Osteocyte (in vitro differentiated cells): ENCODE measurements at places on chromosomes 1 and 21.

DNA sequence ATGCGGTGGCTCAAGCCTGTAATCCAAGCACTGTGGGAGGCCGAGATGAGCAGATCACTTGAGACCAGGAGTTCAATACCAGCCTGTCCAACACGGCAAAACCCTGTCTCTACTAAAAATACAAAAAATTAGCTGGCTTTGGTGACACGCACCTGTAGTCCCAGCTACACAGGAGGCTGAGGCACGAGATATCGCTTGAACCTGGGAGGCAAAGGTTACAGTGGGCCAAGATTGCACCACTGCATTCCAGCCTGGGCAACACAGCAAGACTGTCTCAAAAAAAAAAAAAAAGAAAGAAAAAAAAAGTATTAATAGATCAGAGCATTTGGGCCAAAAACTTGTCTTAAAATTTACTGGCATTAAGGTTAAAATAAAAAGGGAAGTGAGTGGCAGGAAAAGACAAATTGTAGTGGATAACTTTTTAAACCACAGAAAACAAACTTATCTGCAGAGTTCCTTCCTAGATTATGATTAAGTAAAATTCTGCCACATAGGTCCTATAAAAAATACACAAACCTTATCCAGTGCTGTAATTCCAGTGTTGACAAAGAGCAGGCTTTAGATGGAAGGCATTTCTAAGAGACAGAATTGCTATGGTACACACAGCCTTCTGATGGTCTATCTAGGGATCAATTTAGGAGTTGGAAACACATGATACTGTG lies 53.3 kb downstream of the EIF4G3 start:
- no peak for DNase-seq

GRCh38 chr1:112687785-112688496 lies 13.5 kb downstream of the MOV10 start:
- no peak for DNase-seq

DNA sequence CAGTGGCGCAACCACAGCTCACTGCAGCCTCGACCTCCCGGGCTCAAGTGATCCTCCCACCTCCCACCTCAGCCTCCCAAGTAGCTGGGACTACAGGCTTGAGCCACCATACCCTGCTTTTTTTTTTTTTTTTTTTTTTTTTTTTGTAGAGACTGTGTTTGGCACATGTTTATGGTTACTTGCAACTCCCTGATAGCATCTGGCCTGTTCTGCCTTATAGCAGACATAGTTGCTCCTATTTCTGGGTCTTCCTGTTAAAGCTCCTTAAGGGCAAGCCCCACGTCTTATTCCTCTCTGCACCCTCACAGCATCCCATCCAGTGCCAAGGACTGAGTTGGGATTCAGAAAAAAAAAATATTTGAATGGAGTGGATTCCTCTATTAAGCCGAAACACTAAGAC lies 17.1 kb upstream of the CNR2 start:
- no peak for DNase-seq

GRCh38 chr1:29756498-29756897 lies 520.2 kb downstream of the PTPRU start:
- peak; percentile 27 for DNase-seq

- DNase-seq = no peak
Observed at GRCh38 chr1:234437423-234438171, 41.4 kb downstream of the TARBP1 start.

- no peak for DNase-seq
Observed at GRCh38 chr1:40646315-40646714, 19.2 kb downstream of the RIMS3 start.

- no peak for DNase-seq
Observed at GRCh38 chr1:239516579-239516978, 130.2 kb downstream of the CHRM3 start.
